ENCODE measurements at places on chromosomes 1 and 21.

GRCh38 chr1:100302739-100303138, 36.7 kb downstream of the RTCA start:
- DNase-seq, result no peak

- DNase-seq, result no peak
These were observed 42.6 kb upstream of the SRSF10 start for GRCh38 chr1:24022581-24023361.

GRCh38 chr21:38759413-38759812, 46.3 kb upstream of the ETS2 start:
- DNase-seq, result no peak

DNA sequence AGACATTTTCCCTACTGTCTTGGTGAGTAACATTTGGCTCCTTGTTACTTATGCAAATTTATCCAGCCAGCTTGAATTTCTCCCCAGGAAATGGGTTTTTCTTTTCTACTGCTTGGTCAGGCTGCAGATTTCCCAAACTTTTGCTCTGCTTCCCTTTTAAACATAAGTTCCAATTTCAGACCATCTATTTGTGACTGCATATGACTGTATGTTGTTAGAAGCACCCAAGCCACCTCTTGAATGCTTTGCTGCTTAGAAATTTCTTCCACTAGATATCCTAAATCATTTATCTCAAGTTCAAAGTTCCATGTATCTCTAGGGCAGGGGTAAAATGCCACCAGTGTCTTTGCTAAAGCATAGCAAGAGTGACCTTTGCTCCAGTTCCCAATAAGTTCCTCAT, 32.3 kb upstream of the CITED4 start:
- no peak for DNase-seq

- no peak for DNase-seq
These were observed 19.4 kb downstream of the KIF21B start for GRCh38 chr1:201004154-201004553.

- DNase-seq, result no peak
These were observed 29.6 kb downstream of the SETD4 start for GRCh38 chr21:36030581-36031189.

- no peak for DNase-seq
These were observed 531.9 kb upstream of the CAMK1G start for GRCh38 chr1:209051570-209051969.

- DNase-seq, result no peak
These were observed 6.3 kb downstream of the RABGAP1L start for GRCh38 chr1:174165471-174166137.

DNA sequence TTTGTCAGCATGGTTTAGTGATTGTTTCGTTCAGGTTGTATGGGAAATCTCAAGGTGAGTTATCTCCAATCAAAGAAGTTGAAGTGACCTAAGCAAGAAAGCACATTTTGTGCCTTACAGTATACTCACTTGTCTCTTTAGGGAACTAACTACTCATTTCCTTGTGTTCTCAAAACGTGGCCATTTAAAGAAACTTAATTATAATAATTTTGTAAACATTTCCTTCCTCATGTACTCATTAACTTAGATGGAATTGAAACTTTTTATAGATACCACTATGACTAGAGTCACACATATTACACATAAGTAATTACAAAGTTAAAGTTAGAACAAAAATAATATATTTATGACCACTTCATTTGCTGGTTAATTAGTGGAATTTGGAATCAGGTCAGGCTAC, 552.6 kb downstream of the MRPL39 start:
- DNase-seq, result no peak

DNA sequence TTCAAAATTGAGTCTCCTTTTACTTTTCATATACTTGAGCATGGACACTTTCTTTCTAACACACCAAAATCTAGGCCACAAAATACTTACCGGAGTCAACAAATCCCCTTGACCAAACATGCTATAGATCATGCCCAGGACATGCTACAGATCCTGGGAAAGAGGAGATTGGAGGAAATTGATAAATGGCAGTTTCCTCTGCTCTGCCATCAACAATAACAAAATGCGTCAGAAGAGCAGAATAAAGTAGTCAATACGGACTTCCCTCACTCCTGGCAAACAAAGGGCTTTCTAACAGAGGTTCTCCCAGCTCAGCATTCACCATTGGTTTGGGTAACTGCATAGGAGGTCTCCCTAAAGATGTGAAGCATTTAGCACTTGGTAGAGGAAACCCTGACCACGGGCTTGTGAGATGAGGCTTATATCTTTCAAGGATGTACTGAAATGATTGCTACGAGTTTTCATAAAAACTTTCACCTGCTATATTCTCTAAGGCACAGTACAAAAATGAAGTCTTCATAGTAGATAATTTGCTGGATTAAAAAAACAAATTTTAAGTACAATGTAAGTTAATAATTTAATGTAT, 283.8 kb upstream of the RUNX1 start:
- no peak for DNase-seq

DNA sequence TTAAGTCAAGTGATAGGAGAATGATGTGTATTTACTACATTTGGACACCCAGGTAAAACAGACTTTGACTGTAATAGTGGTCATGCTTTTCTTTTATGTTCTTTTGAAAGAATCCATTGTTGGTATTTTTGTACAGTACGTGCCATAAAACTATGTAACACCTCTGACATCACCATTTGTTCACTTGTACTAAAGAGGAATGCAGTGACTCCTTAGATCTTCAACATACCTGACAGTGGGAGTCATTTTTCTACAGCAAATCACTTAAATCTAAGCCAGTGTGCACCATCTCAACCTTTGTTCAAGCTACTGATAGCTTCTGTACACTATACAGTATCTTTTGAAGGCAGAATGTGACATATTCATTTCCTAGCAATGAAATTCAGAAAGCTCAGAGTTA, 6.3 kb upstream of the PLD5 start:
- no peak for DNase-seq

DNA sequence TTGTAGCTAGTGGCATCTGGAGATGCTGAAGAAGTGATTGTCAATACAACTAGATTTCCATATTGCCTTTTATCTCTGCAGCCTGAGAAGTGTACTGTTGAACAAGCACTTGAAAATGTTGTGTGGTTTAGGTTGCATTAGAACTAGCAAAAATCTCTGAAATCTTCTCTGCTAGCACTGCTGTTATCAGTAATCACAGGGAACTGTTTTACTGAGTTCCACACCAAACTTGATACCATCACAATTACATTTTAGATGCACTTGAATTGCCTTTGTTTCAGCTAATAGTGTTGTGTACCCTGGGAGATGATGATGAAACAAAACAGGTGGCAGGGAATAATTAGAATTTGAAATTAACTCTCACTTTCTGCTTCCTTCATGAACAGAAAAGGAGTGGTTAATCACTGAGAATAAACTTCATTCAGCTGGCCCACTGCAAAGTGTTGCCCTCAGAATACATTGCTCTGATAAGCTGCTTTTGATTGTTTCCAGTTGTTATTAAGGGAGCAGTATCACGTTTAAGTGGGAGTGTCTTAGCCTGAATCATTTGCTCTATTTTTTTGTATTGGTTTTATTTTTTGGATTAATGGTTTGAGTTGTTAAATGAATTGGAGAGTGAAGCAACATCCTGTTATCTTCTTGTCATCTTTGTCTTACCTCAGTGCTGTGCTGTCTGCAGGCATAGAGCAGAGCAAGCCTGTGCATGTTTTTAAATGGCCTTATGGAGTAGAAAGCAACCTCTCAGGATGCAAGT, 13.0 kb downstream of the FAM20B start:
- no peak for DNase-seq

DNA sequence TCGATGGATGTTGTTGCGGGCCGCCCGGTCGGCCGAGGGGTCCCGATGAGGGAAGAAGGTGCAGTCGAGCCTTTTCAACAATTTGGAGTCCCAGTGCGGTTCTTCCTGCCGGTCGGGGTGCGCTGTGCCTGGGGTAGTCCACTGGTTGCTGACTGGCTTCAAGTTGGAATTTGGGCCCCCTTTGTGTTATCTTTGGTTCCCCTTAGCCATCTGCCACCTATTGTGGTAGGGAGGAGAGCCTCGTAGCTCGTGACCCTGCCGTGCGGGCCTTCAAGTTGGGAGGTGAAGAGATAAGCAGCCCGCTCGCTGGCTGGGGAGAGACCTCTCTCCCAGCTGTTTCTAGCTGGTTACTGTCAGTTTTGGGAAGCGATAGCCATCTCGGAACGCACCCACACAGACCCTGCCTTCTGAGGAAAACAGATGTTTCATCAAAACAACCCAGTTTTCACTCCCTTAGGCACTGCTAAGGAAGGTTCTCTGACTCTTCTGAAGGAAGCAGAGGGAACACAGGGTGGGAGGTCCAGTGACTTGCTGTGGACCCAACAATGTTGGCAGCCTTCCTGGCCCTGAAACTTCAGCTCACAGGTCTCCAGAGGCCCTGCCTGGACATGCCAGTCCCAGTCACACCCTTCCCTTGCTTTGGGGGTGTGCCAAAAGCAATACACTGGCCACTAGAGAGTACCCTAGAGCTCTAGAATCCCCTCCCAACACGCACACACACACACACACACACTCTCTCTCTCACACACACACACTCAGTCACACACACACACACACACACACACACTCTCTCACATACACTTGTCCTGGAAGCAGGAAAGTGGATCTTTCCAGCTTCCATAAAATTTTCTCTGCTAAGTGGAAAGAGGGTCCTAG, 1.0 kb downstream of the BTG2 start:
- no peak for DNase-seq

GRCh38 chr1:168697356-168698126, 31.5 kb downstream of the DPT start:
- DNase-seq, result no peak

DNA sequence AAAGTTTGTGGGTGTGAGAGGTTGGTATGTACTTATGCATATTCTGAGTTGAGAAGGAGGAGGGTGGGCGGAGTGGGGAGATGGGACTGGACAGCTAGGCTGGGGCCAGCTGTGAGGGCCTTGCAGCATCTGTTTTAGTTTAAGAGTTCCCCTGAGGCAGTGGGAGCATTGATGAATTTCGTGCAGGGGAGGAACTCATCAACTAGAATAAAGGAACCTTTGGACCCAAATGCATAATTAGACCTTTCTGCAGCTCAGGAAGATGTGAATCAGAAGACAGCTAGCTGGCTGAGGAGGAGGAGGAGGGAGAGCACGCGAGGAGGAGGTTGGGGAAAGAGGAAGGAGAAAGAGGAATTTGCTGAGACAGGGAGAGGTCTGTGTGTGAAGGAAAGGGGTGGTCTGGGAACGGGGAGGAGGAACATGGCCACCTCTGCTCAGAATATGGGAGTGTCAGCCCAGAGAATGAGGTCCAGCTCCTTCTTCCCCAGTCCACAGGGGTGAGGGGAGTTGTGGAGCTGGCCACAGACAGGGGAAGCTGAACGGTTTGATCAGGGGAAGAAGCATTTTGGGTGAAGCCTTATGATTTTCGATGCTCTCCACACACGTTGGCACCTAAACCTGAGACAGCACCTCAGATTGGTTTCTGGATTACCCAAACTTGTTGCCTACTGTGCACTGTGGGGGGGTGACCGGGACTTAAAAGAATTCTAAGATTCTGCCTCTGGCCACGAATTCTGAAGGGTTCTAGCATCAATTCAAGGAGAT, 27.7 kb downstream of the MYOG start:
- DNase-seq, result no peak

- DNase-seq, result no peak
These were observed 282.2 kb downstream of the RYR2 start for GRCh38 chr1:237324226-237324625.

Measured in vagina (tissue), 2 donors.